Tongue (tissue), 3 donors: ENCODE measurements at places on chromosomes 12 and 14.

GRCh38 chr12:75854681-75855309 is 176.8 kb downstream of the PHLDA1 start:
- no peak for DNase-seq

DNA sequence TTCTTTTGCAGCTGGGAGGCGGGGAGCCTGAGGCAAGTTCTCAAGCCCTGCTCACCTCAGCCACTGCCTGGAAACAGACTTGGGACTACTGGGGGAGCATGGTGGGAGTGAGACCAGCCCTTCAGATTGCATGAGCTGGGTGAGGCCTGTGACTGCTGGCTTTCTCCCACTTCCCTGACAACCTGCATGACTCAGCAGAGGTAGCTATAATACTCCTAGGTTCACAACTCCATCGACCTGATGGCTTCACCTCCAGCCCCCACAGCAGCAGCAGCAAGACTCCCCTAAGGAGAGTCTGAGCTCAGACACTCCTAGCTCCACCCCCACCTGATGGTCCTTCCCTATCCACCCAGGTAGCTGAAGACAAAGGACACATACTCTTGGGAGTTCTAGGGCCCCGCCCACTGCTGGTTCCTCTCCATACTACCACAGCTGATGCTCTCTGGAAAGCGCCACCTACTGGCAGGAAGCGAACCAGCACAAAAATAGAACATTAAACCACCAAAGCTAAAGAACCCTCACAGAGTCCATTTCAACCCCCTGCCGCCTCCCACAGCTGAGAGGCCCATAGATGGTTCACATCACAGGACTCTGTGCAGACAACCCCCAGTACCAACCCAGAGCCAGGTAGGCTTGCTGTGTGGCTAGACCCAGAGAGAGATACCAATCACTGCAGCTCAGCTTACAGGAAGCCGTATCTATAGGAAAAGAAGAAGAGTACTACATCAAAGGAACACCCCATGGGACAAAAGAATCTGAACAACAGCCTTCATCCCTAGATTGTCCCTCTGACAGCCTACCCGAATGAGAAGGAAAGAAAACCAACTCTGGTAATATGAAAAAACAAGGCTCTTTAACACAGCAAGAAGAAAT is 68.7 kb downstream of the RPAP3 start:
- DNase-seq = no peak

GRCh38 chr14:23009939-23010726 is at the start of gene C14orf93:
C14orf93 (minus strand) TSS chr14:23010143; CDS start chr14:22999023, 11,120 bp downstream.
- DNase-seq = peak; percentile 89

GRCh38 chr12:130434560-130434959 is 96.9 kb downstream of the PIWIL1 start:
- no peak for DNase-seq

DNA sequence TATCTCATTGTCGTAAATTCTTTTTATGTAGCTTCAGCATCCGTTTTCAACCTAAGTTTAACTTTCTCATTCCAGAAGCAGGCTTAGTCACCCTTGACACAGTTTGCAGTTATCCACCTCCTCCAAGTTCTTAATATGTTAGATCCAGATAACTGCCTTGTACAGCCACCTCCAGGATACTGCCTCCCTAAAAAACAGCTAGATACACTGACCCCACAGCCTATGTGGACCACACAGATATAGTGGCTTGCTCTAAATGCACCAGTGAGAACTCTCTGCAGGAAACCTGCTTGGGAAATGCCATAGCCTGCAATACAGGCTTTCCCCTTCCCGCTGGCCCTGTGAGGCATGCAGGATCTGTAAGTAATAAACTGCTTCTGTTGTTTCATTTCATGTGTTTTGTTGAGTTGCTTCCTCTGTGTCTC is 11.1 kb upstream of the RTL1 start:
- DNase-seq = no peak

DNA sequence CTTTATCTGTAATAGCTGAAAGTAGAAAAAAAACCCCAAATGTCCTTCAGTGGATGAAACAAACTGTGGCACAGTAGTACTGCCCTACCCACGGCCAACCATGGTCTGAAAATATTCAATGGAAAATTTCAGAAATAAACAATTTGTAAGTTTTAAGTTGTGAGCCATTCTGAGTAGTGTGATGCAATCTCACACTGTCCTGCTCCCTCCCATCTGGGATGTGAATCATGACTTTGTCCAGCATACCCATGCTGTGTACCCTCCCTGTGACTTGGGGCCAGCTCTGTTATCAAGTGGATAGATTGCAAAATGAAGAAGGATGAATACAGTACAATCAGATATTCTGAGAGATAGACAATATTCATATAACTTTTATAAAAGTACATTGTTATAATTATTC is 106.2 kb downstream of the SMOC1 start:
- DNase-seq = no peak

DNA sequence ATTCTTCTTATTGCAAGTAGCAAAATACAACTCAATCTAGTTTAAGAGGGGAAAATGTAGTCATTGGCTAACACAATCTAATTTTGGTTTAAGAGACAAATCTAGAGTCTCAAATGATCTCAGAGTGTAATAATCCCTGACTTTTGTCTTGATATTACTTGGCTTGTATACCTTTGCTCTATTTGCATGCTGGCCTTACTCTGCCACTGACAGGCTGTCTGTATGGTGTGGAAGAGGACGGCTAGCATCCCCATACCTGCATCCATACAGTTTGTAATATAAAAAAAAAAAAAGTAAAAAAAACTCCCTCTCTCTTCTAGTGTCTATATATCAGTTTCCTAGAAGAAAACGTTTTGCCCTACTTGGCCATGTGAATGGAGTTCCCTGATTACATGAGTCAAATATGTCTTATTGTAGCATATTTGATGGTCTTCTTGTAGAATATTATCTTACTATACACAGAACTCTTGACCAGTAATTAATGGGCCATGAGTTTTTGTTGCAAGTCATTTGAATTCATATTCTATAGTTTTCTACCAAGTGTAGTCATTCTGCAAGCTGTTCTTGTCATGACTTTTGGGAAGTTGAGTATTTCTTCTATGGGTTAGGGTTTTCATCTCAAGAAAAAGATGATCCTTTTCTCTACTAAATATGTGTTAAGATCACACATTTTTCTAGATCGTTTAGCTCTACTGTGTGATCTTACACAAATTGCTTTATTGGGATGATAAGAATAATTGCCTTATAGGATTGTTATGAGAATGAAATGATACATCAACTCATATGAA is 8.2 kb downstream of the HIF1A start:
- DNase-seq = no peak

DNA sequence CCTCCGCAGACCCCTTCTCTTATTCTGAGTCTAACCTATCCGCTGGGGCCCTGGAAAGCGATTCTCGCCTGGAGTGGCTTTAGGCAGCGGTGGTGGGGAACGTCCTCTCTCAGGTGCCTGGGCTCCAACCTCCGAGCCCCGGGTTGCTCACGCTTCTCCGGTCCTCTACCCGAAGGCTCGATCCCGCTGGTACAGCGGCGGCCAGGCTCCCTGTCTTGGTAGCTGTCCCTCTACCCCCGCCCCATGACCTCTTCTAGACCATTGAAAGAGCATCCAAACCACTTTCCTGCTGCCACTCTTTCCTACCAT is 505 bp upstream of the HEBP1 start:
- no peak for DNase-seq
